HCT116 (cell line): ENCODE measurements at places on chromosomes 5 and 9.

DNA sequence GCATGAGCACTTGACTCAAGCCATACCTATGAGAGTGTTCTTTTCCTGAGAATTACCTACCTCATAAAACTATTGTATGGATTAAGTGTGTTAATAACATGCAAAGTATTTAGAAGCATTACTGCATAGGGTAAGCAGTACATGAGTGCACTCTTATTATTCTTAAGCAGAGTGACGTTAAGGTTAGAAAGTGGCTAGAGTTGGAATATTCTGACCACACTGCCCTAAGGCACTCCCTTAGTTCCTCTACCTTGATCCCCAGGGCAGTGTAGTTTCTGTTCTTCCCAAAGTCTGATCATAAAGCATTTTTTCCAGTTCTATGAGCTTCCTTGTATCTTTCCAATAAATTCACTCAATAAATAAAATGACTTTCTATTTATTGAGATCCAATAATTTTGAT is 189.2 kb downstream of the PCSK1 start:
- no peak for DNase-seq

GRCh38 chr5:159094745-159095144 is 5.0 kb downstream of the EBF1 start:
- peak; percentile 26 for DNase-seq

DNA sequence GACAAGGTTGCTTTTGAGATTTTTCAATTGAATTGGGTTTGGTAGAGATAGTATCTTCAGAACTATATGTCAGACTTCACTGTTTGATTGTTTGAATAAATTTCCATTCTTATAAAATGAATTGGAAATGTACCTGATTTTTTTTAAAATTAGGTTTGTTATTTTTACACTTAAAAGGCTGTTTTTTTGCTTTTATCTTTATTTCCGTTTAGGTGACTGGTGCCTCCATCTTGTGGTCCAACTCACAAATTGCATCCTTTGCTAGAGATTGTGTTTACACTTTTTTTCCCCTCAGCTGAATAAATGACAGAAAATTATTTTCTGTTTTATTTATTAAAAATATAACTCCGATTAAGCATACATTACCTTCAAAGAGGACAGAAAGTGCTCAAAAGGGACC is 15.6 kb downstream of the NDUFAF2 start:
- peak; percentile 6 for DNase-seq

GRCh38 chr9:72590824-72591223 is 69.4 kb downstream of the TMC1 start:
- DNase-seq = no peak

DNA sequence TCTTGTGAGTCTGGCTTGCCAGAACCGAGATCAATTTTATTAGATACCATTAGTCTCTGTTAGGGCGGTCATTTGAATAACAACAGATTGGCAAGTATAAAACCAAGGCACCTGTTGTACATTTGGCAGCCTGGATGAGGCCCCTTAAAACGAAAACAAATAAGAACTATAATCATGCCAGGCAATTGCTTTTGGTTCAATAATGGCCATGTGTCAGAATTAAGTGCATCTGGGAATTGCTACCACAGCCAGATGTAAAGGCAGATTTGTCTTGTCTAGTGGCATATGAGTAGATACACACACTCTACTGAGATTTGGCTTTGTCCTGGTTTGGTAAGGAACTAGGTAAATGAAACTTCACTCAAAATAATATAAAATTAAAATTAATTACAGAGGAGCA is 1046.2 kb upstream of the DMAC1 start:
- DNase-seq = no peak

DNA sequence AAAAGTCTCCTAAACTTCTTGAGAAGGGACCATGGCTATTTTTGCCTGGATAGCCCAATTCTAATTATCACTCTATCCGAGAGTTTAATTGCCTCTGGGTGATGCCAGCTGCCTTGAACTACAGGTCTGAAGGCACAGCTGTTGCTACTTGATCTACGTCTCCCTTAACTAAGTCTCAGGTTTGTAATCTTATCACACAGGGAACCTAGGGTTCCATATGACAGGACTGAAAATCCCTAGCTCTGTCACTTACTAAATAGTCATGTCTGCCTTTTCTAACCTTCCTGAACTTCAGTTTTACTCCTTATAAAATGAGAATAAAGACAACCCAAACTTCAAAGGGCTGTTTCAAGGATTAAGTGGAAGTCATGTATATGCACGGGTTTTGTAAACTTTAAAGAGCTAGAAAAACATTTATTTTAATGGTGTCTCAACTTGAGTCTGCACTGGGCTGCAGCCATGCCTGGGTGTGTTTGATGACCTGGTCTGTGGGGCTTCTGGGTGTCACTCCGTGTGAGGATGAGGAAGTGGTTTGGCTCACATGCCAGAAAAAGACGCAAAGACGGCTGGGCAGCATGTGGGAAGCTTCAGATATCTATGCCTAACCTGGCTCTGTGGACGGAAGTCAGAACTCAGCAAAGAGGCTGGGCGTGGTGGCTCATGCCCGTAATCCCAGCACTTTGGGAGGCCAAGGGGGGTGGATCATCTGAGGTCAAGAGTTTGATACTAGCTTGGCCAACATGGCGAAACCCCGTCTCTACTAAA is 129.3 kb upstream of the SLC44A1 start:
- no peak for DNase-seq

- no peak for DNase-seq
Measured at GRCh38 chr9:33166231-33167083, 679 bp downstream of the B4GALT1 start.

DNA sequence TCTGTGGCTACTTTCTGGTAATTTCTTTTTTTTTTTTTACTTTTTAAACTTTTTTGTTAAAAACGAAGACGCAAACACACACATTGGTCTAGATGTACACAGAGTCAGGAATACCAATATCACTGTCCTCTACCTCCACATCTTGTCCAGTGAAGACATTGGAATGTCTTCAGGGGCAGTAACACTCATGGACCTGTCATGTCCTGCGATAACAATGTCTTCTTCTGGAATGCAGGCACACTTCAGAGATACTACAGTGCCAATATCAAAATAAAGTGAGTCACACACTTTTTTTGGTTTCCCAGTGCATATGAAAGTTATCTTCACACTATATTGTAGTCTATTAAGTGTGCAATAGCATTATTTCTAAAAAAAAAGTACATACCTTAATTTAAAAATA is 175.9 kb downstream of the ARRDC3 start:
- DNase-seq = no peak

- DNase-seq = no peak
Measured at GRCh38 chr5:172353271-172353812, 69.8 kb upstream of the UBTD2 start.

GRCh38 chr5:36397901-36398536 is 96.3 kb upstream of the RANBP3L start:
- peak; percentile 28 for DNase-seq

DNA sequence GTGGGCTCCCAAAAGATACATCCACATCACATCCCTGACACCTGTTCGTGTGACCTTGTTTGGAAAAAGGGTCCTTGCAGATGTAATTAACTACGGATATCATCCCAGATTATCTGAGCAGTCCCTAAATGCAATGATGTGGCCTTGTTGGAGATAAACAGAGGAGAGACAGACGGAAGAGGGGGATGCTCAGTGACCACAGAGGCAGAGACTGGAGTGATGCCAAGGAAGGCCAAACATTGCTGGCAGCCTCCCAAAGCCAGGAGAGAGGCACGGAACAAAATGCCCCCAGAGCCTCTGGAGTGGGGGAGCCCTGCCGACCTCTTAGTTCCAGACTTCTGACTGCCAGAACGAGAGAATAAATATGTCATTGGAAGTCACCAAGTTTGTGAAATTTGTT is 15.0 kb upstream of the VAV2 start:
- DNase-seq = no peak

GRCh38 chr5:116861666-116862065 is 287.0 kb upstream of the SEMA6A start:
- DNase-seq = no peak

DNA sequence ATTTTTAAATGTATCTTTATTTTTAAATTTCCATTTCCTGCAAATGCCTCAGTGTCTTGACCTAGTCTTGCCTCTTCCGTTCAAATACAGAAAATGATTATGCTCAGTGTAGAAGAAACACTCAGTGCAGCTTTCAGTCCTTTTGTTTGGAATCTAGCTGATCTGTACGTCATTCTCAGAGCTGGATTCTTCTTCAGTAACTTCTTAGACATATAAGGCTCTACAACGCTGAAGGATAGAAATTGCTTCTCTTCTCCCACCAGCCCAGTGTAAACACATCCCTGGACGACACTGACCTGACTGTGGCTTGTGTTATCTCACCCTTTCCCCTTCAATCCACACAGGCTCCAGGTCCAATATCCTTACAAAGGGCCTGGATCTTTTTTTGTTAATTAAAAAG is 3.2 kb upstream of the ALDH1B1 start:
- no peak for DNase-seq

DNA sequence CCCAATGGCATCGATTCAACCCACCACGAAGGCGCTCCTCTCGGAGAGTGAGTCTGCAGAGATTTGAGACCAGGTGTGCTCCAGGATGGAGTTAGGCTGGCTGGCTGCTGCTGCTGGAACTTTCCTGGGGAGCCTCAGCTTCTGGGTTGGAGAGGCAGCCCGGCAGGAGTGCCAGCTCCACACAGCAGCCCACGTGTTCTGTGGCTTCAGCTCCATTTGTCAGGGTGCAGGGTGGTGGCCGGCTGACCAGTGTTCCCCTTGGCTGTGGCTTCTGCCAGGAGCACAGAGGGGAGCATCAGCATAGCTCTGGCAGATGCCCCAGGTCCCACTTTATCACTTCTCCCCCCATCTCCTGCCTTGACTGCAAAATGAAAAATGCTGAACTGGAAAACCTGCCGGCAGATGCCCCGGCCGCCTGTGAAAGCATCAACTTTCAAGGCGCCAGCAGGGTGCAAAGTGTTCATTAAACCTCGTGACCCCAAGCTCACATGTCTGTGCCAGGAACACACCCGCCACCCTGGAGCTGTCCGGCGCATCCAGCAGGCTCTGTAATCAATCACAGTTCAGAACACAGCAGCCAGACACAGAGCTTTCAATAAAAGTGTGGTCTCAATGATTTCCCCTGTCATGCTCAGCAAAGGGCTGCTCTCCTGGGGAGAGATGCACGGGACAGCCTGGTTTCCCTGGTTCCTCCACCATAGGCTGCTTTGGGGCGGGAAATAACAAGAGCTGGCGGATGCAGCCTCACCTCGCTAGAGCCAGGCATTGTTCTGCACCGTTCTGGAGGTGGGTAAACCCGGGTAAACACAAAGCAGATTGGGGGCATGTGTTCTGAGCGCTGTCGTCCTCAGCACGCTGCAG is 53.2 kb downstream of the TRIP13 start:
- no peak for DNase-seq

GRCh38 chr9:136757751-136758140 is 297 bp downstream of the LCN8 start:
- DNase-seq = no peak

- no peak for DNase-seq
Measured at GRCh38 chr9:91043056-91043810, 241.6 kb downstream of the SYK start.

- DNase-seq = no peak
Measured at GRCh38 chr5:27020973-27021372, 17.4 kb downstream of the CDH9 start.

GRCh38 chr5:80191991-80192398 is 63.9 kb downstream of the SERINC5 start:
- DNase-seq = no peak

GRCh38 chr9:110047955-110048402 is 160.0 kb downstream of the C9orf152 start:
- DNase-seq = no peak

- DNase-seq = peak; percentile 28
Measured at GRCh38 chr9:124320062-124320973, 62.6 kb downstream of the NEK6 start.

- DNase-seq = no peak
Measured at GRCh38 chr9:93896093-93896492, 59.1 kb downstream of the BARX1 start.

GRCh38 chr5:176781638-176782570 is 28.5 kb upstream of the UNC5A start:
- DNase-seq = no peak

GRCh38 chr5:80711216-80711615 is 56.4 kb upstream of the DHFR start:
- DNase-seq = no peak

DNA sequence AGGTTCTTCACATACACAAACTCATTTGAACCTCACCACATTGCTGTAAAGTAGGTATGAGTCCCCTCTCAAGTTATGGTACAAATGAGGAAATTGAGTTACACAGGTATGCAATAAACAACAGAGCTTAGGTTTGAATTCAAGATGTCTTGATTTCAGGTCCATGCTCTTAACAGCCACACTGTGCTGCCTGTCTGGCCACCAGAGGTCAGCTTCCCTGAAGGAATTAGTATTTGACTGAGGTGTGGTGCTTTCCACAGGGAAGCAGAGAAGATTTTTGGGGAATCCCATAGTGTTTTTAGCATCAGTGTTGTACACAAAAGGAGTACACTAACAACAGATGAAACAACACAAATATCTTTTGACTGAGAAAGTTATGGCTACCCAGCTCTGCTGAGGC is 94.4 kb upstream of the ITGA1 start:
- DNase-seq = no peak

GRCh38 chr9:20823051-20823450 is 139.0 kb downstream of the FOCAD start:
- DNase-seq = no peak

- DNase-seq = no peak
Measured at GRCh38 chr9:82024908-82025307, 36.3 kb downstream of the SPATA31D1 start.

DNA sequence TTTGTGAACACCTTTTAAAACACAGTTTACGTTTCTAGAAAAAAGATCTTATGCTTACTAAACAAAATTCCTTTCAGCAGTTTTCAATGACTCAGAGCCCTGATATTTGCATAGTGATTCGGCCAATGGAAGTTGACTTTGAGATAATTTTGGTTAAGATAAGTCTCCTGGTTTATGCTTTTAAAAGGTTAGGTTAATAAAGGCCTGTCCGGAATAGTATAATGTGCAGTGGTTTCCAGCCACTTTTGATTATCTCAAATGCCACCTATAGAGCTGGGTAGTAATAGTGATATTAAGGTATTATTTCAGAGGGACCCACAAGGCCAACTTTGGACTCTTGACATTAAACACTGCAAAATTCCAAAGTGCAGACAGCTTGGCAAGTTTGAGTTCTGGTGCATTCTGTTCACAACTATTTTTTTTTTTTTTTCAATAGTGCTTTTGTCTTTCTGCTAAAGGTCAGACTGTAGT is 86.1 kb downstream of the F2RL2 start:
- DNase-seq = no peak
